Foreskin fibroblast (primary cell): ENCODE measurements at places on chromosomes 4 and X.

GRCh38 chr4:126976850-126977632 is 655.7 kb upstream of the INTU start:
- DNase-seq = no peak

DNA sequence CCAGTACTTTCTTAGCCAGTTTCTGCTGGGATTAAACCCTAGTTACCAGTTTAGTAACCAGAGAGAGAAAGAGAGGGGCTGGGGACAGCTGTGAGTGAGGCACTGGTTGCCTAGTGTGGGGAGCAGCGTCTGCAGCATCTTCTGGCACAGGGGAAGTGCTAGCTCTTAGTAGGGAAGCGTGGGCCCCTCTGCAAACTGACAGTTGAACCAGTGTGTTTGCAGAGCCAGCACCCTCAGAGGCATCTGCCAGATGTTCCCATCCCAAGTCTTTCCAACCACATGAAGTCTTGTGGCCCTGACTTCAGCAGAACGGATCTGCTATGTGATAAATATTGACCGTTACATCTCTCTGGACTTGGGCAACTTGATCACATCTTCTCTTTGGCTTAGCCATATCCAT is 15.0 kb downstream of the RBMX2 start:
- no peak for DNase-seq

- no peak for DNase-seq
Measured at GRCh38 chr4:1298461-1298860, 8.8 kb downstream of the MAEA start.

GRCh38 chr4:178811356-178811755 is 1369.1 kb upstream of the AGA start:
- no peak for DNase-seq

GRCh38 chrX:100264200-100264599 is 145.9 kb downstream of the PCDH19 start:
- DNase-seq = no peak
